ENCODE measurements at places on chromosomes 2 and 18.

GRCh38 chr2:126698376-126698775 is 42.4 kb downstream of the GYPC start:
- no peak for DNase-seq

DNA sequence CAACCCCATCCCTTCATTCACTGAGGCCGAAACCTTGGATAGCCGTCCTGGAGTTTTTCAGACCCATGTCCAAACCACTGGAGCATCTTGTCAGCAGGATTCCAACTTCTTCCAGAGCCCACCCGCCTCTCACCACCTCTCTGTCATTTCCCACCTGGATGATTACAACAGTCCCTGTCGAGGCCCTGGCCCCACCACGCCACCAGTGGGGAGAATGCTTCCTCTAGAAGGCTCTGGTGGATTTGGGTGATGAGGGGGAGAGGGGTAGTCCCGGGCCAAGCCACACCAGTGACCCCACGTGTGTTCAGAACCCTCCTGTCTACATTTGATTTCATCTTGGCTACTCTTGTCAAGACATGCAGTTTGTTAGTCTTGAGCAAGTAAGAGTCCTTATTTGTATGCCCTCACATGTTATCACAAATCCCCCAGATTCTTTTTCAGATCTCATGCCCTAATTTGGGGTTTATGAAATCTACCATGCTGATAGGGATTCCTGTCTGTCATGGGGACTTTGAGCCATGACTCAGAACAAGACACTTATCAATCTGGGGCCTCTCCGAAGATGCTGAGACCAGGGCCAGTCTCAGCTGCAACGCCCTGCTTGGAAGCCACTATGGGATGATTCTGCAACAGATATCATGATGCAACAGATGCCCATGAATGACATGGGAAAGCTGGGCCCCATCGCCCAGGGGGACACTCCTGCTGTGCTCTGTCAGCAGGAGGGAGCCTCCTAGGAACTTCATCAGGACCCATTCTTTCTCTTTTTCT is 186.1 kb downstream of the ZFP36L2 start:
- no peak for DNase-seq

- no peak for DNase-seq
Measured at GRCh38 chr2:64533882-64534281, 9.8 kb downstream of the AFTPH start.

DNA sequence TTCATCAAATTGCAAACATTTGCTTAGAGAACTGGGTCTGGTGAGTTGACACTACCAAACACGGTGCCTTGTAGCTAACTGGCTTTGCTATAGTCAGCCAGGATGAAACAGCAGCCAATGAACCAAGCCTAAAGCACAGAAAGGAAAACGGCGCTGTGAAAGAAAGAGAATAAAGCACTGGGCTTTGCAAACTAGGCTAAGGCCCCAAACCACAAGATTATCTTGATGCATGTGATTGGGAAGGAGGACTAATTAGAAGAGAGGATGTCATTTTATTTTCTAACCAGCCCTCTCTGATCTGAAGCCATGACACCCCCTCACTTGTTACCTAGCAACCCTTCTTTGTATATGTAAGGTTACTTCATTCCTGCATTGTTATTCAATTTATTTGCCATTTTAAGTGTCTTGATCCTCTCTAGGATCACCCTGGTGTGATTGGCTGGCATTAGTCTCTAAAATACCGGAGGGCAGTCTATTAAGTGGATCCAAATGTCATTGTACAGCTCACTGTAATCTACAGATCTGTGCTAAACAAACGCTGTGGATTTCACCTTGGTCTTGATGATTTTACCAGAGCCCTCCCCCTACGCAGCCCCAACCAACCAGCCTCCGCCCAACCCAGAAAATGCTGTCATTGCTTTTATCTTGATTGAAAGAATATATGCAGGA is 395.4 kb upstream of the ACVR2A start:
- DNase-seq, result peak; percentile 75

GRCh38 chr18:63683152-63683551 is 19.6 kb upstream of the SERPINB11 start:
- no peak for DNase-seq

GRCh38 chr2:189248141-189248540 is 68.6 kb upstream of the COL5A2 start:
- no peak for DNase-seq

- no peak for DNase-seq
Measured at GRCh38 chr18:22346953-22347605, 70.6 kb downstream of the CTAGE1 start.

Data from NCI-H2081 treated with DMSO at 0.1 percent for 48 hours (cell line).